Esophagus muscularis mucosa (tissue), 4 donors: ENCODE measurements at places on chromosomes 3 and 15. TPM values are rescaled to one million over a fixed set of nuclear protein-coding genes. Genes with fewer than 3 reads are reported as not detected.

- H3K4me3 ChIP-seq: no peak overlapping the region
- no peaks in the 10 kb centered on the region for H3K4me1 ChIP-seq
- no peak for DNase-seq
- H3K36me3 ChIP-seq: no peaks in the 10 kb centered on the region
These were observed 35.6 kb upstream of the SPTSSB start for GRCh38 chr3:161406594-161407555.

DNA sequence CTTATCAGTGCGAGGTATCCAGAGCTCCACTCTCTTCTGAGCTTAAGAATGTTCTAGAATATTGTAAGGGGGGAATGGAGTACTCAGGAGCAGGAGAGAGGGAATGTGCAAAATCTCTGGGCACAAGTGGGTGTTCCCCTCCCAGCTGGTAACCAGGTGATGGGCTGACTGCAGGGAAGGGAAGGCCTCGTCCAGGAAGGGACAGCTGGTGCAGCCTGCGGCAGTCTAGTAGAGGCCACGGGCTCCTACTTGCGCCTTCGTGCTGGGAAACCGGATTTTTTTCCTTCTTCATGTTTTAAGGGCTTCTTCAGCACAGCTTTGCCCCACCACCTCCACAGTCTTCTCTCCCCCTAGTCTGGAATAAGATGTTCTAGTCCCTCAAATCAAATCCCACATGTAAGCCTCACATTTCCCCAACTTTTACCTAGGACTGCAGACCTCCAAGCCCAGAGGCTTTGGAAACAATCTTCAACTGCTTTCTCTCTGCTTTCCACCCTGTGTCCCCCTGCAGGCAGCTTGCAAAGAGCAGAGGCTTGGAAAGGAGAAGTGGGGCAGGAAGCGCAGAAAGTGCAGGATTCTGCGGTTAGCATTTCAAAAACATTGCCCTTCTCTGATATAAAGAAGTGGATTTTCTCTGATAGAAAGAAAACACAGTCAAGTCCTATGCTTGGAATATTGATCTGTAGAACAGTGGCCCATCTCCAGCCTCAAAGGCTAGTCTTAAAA is 11.9 kb upstream of the CGNL1 start:
- no peak overlapping the region for H3K4me3 ChIP-seq
- DNase-seq: no peak
- no peaks in the 10 kb centered on the region for H3K4me1 ChIP-seq
- no peak overlapping the region for H3K27ac ChIP-seq
- H3K27me3 ChIP-seq: no peaks in the 10 kb centered on the region

GRCh38 chr15:88450125-88450798 is 16.9 kb downstream of the MRPL46 start:
- H3K4me3 ChIP-seq: no peak overlapping the region
- peaks cover 9% of the 10 kb centered on the region for H3K4me1 ChIP-seq
- no peaks in the 10 kb centered on the region for H3K36me3 ChIP-seq
- DNase-seq: peak; percentile 90

- H3K27ac ChIP-seq: no peak overlapping the region
- DNase-seq: peak; percentile 42
- no peaks in the 10 kb centered on the region for H3K36me3 ChIP-seq
- H3K27me3 ChIP-seq: peaks cover 73% of the 10 kb centered on the region
- no peak overlapping the region for H3K4me3 ChIP-seq
- no peaks in the 10 kb centered on the region for H3K4me1 ChIP-seq
These were observed 41.2 kb upstream of the SLC6A11 start for GRCh38 chr3:10774825-10775224.

DNA sequence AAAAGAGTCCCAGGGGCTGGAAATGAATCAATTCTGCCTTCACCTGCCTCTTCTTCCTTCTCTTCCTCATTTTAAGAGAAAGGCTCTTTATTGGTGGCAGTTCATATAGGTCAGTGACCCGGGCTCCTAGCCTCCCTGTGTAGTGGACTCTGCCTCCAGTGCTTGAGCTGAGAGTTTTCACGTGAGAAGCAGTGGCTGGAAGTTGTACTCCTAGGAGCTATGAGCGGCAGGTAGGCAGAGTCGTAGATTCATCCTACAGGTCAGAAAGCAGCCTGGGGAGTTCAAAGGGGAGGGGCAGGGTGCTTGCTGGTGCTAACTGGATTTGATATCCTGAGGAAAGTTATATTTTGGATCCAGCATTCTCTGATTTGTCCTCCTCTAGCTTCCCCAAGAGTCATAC is 101.1 kb downstream of the RPLP1 start:
- H3K27ac ChIP-seq: no peak overlapping the region
- DNase-seq: no peak
- peaks cover 9% of the 10 kb centered on the region for H3K4me1 ChIP-seq
- H3K36me3 ChIP-seq: no peaks in the 10 kb centered on the region
- H3K27me3 ChIP-seq: no peaks in the 10 kb centered on the region

DNA sequence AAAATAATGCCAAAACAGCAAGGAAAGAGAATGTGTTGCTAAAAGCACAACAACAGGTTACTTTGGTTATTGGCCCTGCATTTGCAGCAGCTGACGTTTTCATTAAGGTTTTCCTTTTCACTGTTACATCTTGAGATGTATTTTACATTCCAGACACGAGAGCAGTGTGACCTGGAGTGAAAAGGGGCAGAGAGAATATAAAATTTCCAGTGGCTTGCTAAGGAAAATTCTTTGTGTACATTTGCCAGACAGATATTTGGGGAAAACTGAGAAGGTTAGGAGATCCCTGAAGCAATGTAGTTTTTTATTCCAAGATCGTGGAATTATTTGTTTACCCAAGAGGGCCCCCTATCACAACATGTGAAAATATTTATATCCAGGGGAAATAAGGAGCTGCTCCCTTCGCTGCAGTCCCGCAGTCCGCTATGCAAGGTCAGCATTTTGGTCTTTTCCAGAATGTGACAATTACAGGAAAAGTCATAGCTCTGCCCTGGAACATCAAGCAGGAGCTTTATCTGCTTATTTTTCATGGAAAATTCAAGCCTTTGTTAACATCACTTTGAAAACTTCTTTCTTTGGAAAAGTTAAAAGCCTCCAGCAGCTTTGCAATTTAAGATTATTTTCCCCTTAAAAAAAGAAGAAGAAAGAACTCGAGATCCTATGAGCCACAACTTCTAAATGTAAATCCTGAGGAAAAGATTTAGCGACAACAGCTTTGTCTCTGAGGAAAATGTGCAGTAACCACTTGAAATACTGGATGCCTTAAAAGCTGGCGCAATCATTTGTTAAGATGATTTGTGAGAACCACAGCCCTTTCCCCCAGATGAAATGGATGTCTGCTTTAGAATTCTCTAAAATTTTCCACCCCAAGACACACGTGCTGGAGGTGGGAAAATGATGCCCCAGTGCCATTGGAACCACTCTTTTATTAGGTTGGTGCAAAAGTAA is 256.4 kb upstream of the TPM1 start:
- no peak overlapping the region for H3K4me3 ChIP-seq
- no peaks in the 10 kb centered on the region for H3K27me3 ChIP-seq
- DNase-seq: no peak
- H3K36me3 ChIP-seq: peaks cover 26% of the 10 kb centered on the region

DNA sequence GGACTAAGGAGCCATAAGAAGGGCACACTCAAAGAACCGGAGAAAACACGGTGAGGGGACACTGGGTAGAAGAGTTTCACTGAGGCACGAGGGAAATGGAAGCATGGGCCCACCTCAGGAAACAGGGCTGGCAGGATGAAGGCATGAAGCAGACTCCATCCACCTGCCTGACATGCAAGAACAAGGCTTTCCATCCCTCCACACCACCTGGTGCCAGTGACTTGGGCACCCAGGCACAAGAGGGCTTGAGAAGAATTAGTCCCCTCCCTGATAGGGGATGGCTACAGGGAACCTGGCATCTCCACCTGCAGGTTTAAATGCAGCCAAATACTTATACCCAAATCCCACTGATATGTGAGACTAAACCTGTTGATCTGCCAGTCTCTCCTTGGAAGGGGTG is 38.9 kb upstream of the PPP2R3A start:
- no peak overlapping the region for H3K4me3 ChIP-seq
- H3K4me1 ChIP-seq: peaks cover 8% of the 10 kb centered on the region
- H3K27ac ChIP-seq: no peak overlapping the region
- H3K36me3 ChIP-seq: no peaks in the 10 kb centered on the region

DNA sequence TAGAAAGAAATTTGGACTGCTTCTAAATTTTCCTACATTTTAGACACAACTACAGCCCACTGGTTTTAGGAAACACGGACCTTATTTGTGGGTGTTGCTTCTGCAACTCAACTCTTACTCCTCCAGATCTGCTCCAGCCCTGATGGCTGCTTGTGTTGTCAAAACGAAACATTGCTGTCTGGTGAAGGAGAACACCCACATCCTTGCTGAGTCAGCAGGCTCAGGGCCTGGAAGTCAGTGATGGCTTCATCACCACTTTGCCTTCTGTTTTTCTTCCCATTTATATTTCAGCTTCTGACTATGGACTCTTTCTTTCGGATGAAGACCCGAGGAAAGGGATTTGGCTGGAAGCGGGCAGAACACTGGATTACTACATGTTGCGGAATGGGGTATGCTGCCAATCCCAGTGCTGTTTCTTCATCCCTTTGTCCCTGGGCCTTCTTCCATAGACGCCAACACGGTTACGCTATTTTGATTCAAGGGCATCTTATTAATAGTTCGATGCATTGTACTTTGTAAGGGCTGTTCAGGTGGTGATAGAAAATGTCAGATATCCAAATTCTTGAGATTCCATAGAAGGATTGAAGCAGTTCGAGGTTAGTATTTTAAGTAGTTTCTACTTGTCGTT is 392.6 kb upstream of the TPM1 start:
- no peak overlapping the region for H3K4me3 ChIP-seq
- no peaks in the 10 kb centered on the region for H3K36me3 ChIP-seq
- peak; percentile 74 for DNase-seq

DNA sequence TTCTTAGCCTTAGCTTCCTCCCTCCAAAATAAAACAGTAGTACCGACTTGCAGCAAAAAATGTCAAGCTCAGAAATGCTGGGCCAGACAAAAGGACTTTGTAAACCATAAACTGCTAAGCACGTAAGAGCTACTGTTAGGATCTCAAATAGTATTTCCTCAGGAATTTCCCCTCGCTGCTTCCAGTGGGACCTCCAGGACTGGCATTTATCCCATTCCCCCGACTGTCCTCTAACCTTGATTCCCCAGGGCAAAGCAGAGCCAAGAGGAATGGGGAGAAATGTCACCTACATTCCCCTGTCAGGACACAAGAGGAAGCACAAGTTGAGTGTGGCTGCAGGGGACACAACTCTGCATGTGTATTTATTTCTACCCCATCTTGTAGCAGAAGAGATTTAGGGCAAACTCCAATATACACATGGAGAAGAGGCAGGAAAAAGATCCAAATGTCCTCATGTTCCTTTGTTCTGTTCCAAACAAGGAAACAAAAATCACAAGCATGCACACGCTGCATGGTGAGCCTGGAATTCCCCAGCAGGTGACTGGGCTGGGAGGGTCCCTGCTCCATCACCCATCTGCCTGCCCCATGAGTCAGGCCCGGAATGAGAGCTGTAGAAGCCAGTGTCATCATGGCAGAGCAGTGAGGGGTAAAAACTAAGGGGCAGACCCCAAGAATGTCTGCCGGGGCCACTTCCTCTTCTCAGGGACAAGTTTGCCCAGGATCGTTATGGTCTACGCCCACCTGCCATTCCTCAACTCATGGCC is 4.2 kb downstream of the STOML1 start:
- no peaks in the 10 kb centered on the region for H3K27me3 ChIP-seq
- H3K4me3 ChIP-seq: no peak overlapping the region
- H3K4me1 ChIP-seq: peaks cover 91% of the 10 kb centered on the region
- H3K36me3 ChIP-seq: peaks cover 17% of the 10 kb centered on the region
- no peak for DNase-seq

DNA sequence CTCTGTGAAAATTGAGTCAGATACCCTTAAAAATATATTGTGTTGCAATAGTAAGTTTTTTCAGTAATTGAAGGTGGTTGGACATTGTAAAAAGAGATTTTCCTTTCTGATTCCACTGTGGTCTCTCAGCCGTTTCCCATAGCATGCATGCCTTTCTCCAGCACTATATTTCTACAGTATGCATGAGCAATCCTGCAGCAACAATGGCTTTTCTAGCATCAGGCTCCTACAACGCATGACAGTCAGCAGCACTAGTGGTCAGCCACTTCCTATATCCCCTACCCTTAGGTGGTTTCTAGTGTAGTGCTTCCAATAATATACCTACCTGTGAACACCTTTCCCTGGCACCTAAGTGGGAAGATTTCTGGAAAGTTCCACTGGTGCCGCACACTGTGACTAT is 55.4 kb upstream of the SNRPN start:
- no peak overlapping the region for H3K27ac ChIP-seq
- no peaks in the 10 kb centered on the region for H3K4me1 ChIP-seq
- H3K27me3 ChIP-seq: peaks cover 4% of the 10 kb centered on the region

GRCh38 chr3:105399062-105399461 is 32.4 kb downstream of the ALCAM start:
- H3K27me3 ChIP-seq: no peaks in the 10 kb centered on the region
- H3K27ac ChIP-seq: no peak overlapping the region
- no peak for DNase-seq
- H3K4me1 ChIP-seq: no peaks in the 10 kb centered on the region
- H3K4me3 ChIP-seq: no peak overlapping the region

- no peak overlapping the region for H3K4me3 ChIP-seq
- no peaks in the 10 kb centered on the region for H3K36me3 ChIP-seq
- DNase-seq: no peak
- no peaks in the 10 kb centered on the region for H3K27me3 ChIP-seq
These were observed 8.7 kb downstream of the CD86 start for GRCh38 chr3:122063908-122064307.

DNA sequence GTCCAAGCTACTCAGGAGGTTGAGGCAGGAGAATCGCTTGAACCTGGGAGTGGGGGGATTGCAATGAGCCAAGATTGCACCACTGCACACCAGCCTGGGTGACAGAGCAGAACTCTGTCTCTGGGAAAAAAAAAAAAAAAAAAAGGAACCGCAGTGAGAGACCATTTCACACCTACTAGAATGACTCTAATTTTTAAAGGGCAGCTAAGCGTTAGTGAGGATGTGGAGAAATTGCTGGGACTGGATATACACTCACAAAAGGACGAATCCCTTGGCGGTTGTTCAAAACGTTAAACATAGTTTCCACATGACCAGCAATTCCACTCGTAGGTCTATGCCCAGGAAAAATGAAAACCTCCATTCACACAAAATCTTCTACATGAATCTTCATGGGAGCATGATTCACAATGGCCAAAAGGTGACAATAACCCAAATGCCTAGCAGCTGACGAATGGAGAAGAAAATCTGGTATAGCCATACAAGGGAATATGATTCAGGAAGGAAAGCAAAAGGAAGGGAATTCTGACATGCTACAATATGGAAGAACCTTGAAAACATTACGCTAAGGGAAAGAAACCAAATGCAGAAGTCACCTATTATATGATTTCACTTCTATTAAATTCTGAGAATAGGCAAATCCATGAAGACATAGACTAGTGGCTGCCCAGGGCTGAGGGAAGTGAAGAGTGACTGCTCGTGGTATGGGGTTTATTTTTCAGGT is 127.0 kb downstream of the CHSY1 start:
- no peak overlapping the region for H3K27ac ChIP-seq
- H3K36me3 ChIP-seq: no peaks in the 10 kb centered on the region
- H3K4me1 ChIP-seq: peaks cover 35% of the 10 kb centered on the region
- H3K27me3 ChIP-seq: no peaks in the 10 kb centered on the region

The ECT2 gene
- 7.9 TPM for total RNA-seq

The GOLGA6L4 gene
- 0.50 TPM for total RNA-seq

The SV2B gene
- total RNA-seq: 1.9 TPM
